Thyroid gland (tissue), 4 donors: ENCODE measurements at places on chromosomes 1 and 21.

- no peak for DNase-seq
These were observed 23.1 kb upstream of the RAP1A start for GRCh38 chr1:111596499-111596898.

DNA sequence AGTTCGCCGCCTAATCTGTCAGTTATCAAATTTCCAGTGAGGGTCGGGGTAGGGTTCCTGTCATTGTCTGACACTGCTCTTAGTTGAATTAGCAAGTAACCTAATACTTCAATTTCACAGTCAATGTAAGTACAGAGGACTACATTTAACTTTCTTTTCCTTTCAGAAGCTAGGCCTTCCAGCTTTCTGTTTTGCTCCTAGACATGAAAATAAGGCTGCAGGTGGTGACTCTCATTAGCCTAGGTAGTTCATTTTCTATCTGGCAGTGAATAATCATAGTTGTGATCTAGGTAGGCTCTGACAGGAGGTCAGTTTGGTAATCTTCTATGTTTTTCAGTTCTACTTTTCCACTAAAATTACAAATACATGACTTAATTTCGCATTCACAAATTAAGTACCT, 783.1 kb downstream of the MRPL39 start:
- no peak for DNase-seq

DNA sequence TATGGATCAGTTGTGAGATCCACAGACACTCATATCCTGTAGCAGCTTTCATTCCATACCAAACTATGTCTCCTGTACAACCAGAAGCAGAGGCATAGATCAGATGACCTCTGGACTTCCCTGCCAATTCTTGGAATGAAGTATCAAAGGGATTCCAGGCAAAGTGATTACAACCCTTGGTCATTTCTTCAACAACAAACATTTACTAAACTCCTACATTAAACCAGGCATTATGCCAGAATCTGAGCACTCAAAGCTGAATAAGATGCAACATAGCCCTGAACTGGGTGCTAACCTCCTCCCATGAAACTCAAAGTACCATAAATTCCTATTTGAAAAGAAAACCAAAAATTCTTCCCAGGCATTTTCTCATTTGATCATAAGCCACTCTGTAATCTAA, 121.2 kb upstream of the SGIP1 start:
- DNase-seq, result no peak

- DNase-seq, result peak; percentile 60
These were observed 29.9 kb upstream of the TMEM61 start for GRCh38 chr1:54950369-54951163.

GRCh38 chr1:104136621-104137020, 386.9 kb downstream of the AMY1C start:
- DNase-seq, result no peak

GRCh38 chr1:8841395-8841794, 24.0 kb upstream of the RERE start:
- no peak for DNase-seq

GRCh38 chr1:21378705-21379494, 61.0 kb upstream of the NBPF3 start:
- DNase-seq, result no peak

DNA sequence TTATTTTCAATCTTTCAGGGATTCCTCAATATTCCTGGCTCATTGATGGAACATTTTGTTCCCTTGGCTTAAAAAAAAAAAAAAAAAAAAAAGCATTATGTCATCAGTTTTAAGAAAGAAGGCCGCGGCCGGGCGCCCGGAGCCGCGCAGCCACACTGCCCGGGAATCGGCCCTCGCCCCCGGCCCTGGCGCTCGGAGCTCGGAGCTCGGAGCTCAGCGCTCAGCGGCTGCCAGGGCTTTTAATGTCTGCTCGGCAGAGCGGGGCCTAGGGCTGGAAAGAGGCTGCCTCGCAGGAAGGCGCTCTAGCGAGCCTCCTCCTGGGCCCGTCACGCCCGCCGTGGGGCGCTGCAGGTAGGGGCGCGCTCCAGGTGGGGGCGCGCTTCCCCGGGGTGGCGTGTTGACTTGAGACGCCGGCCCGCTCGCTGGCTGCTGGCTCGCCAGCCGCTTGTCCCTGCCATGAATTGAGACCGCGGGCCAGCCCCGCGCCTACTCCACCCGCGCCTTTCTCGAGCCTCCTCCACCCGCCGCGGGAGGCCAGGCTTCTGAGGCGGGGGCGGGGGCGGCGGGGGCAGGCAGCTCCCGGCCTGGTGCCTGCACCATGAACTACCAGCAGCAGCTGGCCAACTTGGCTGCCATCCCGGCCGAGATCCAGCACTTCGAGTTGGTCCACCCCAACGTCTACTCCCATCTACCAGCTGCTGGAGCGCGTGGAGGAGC, 5.4 kb upstream of the TDRD5 start:
- DNase-seq, result peak; percentile 84

DNA sequence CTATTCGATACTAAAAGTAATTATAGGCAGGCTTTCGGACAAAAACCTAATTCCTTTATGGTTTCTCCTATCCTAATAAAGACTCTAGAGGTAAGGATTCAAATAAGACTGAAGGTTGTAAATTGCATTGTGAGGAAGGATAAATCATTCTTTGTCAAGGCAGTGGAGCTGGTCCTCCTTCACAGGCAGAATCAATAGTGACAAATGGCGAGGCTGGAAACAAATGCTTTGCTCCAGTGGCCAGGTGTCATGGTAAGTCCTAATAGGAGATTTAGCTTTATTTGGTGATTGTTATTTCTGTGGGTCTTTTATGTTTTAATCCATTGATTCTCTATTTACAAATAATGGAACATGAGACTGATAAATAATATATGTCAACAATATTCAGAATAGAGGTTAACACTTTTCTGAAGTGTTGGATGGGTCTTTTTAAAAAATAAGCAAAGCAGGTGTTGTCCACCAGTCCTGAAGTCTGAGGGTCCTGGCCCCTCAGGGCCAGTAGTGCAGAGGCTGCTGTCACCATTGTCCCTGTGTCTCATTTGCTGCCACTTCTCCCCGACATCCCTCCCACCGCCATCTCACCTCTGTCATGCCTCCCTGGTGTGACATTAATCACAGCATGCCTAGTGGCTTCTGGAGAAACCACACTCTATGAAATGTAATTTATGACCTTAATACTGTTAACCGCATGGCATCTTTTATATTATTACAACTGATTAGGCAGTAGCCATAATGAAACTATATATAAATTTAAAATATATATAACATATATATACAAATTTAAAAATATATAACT, 120.9 kb upstream of the MAGI3 start:
- DNase-seq, result no peak

GRCh38 chr21:44255511-44255981, 6.2 kb downstream of the DNMT3L start:
- no peak for DNase-seq

GRCh38 chr1:187236199-187236598, 407.4 kb downstream of the PLA2G4A start:
- no peak for DNase-seq

GRCh38 chr1:45430490-45430889, 60.5 kb downstream of the TESK2 start:
- no peak for DNase-seq

- DNase-seq, result peak; percentile 53
These were observed 408 bp downstream of the LMO4 start for GRCh38 chr1:87329051-87329525.

- DNase-seq, result no peak
These were observed 637 bp downstream of the PLXNA2 start for GRCh38 chr1:208243527-208243966.

- no peak for DNase-seq
These were observed 84.9 kb upstream of the RAB4A start for GRCh38 chr1:229185963-229186362.

- no peak for DNase-seq
These were observed 9.5 kb downstream of the FCER1A start for GRCh38 chr1:159311679-159312078.

GRCh38 chr1:40936931-40937339, 42.6 kb upstream of the CTPS1 start:
- DNase-seq, result no peak

GRCh38 chr1:190244406-190244805, 233.3 kb downstream of the BRINP3 start:
- DNase-seq, result no peak

- peak; percentile 65 for DNase-seq
These were observed 7.6 kb downstream of the EFNA3 start for GRCh38 chr1:155086128-155086741.

- DNase-seq, result no peak
These were observed 100.8 kb upstream of the IFFO2 start for GRCh38 chr1:19057182-19057779.

DNA sequence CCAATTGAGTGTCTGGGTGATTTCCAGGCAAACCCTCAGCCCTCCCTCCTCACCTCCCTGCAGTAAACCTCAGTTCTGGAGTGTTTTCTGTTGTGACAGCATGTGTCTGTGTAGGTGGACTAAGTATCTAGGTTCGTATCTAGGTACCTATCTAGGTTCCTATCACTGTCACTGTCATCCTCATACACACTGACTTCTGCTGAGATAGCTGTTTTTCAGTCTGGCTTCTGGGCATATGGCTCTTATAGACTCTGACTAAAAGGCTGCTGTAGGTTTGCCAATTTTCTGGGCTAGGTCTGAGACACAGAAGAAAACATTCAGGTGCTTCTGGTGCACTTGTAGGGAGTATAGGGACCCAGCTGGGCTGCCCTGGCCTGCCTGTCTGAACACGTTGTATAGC, 8.1 kb upstream of the TRIM67 start:
- DNase-seq, result no peak

GRCh38 chr1:181010789-181011188, 11.9 kb downstream of the STX6 start:
- no peak for DNase-seq

- no peak for DNase-seq
These were observed 686 bp downstream of the MIIP start for GRCh38 chr1:12019858-12020509.

DNA sequence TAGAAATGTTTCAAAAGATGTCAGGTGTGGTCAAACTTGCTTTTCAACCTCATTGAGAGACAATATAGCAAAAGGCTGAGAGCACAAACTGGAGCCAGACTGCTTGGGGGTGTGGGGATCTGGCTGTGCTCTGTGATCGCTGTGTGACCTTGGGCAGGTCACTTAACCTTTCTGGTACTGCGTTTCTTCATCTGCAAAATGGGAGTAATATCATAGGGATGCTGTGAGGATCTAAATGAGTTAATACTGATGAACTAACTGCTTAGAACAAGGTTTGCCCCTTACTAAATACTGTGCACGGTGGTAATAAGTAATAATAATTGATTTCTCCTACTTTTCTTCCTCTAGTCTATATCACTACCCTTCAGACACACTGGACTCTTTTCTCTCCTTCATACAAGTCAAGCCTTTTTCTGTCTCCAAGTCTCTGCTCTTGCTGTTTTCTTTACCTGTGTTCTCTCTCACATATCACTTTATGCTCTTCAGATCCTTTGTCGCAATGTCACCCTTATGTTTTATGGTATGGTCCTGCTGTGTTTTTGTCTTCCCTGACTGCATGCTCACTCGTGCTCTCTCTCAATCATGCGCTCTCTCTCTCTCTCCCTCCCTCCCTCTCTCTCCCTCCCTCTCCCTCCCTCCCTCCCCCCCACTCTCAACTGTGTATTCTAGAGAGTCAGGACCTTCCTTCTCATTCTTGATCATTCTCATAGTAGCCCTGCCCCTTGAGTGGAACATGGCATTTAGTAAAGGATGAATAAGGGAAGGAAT, 3.3 kb downstream of the MGST3 start:
- DNase-seq, result no peak

DNA sequence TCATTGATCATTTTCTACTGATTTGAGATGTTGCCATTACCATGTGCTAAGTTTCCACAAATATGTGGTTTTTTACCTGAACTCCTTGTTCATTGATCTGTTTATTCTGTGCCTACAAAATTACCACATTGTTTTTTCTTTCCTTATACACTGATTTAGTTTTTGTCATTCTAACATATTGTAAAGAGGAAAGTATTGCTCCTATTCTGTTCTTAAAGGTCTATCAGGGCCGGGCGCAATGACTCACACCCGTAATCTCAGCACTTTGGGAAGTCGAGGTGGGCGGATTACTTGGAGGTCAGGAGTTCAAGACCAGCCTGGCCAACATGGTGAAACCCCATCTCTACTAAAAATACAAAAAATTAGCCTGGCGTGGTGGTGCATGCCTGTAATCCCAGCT, 75.1 kb downstream of the CAMTA1 start:
- no peak for DNase-seq

GRCh38 chr1:154725865-154726264, 117.9 kb upstream of the ADAR start:
- no peak for DNase-seq

GRCh38 chr1:30225357-30225756, 498.0 kb downstream of the MATN1 start:
- DNase-seq, result no peak

DNA sequence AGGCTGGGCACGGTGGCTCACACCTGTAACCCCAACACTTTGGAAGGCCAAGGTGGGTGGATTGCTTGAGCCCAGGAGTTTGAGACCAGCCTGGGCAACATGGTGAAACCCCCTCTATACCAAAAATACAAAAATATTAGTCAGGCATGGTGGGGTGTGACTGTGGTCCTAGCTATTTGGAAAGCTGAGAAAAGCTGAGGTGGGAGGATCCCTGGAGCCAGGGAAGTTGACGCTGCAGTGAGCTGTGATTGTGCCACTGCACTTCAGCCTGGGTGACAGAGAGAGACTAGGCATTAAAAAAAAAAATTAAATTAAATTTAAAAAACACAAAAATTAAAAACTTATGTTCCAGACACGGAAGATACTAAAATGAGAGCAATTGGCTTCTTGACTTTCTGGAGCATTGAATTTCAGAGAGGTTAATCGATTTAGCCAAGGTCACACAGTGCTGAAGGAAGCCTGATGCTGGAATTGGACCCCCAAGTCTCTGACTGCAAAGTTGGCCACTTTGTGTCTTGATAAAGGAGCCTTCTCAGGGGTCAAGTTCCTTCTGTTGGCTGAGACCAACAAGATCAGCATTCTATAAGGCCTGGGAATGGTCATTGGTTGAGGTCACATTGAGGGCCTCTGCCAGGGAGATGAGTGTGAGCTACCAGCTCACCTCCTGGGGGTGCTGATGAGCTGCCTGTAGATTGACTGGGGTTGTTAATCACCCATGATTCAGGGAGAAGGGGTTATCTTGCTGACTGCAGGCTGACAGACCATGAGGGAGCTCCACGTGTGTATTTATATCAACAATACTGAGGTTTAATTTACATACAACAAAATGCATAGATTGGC, 54.3 kb downstream of the RPS6KA1 start:
- DNase-seq, result no peak

DNA sequence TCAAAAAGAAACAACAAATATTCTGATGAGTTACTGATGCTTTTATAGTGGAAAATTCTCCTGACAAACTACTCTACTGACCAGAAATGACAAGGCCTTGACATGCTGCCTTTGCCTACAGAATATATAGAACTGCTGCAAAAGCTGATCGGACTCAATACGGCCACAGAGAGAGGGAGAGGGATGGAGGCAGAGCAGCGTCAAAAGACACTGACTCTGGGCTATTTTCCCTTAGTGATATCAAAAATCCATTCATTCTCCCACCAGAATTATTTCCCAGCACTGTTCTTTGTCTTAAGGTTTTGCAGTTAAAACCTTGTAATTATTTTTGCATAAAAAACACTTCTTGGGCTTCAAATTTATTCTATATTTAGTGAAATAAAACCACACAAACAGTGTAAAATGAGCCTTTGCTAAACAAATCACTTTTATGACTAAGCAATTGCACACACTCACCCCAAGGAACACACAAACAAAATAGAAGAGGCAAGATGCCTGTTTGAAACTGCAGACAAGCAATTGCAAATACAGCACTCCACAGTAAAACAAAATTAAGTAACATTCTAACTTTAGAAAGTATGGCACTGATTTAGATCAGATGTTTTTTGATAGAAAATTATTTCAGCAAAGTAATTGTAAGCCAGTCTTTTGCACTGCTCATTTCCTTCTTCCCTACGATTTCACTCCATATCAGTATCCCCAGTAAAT, 1036.4 kb downstream of the ADGRL2 start:
- no peak for DNase-seq
